ENCODE measurements at places on chromosomes 3 and 15. TPM values are rescaled to one million over a fixed set of nuclear protein-coding genes. Genes with fewer than 3 reads are reported as not detected.

THSD4 gene
- polyA plus RNA-seq: 31.9 TPM

- DNase-seq: no peak
Measured at GRCh38 chr3:194034346-194035336, 101.3 kb upstream of the HES1 start.

- no peak for DNase-seq
Measured at GRCh38 chr3:78481050-78481449, 1286.7 kb downstream of the ROBO1 start.

GRCh38 chr15:90035095-90035839 lies 34.1 kb downstream of the ZNF710 start:
- no peak for DNase-seq

- no peak for DNase-seq
Measured at GRCh38 chr15:42918047-42918446, 2.5 kb downstream of the TTBK2 start.

- DNase-seq: no peak
Measured at GRCh38 chr3:129648391-129648790, 41.9 kb upstream of the PLXND1 start.

GRCh38 chr3:161072211-161072621 lies 32.9 kb downstream of the B3GALNT1 start:
- no peak for DNase-seq

All from right renal cortex interstitium (tissue), 3 donors.